CD14-positive monocyte (primary cell): ENCODE measurements at places on chromosomes 7 and 10.

DNA sequence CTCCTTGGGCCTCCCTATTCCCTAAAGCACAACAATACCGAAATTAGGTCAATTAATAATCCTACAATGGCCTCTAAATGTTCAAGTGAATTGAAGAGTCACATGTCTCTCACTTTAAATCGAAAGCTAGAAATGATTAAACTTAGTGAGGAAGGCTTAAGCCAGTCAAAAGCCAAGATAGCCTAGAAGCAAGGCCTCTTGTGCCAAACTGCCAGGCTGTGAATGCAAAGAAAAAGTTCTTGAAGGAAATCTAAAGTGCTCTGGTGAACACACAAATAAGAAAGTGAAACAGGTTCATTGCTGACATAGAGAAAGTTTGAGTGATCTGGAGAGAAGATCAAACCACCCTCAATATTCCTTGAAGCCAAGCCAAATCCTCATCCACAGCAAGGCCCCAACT, 57.2 kb downstream of the SLC29A4 start:
- DNase-seq, result no peak

DNA sequence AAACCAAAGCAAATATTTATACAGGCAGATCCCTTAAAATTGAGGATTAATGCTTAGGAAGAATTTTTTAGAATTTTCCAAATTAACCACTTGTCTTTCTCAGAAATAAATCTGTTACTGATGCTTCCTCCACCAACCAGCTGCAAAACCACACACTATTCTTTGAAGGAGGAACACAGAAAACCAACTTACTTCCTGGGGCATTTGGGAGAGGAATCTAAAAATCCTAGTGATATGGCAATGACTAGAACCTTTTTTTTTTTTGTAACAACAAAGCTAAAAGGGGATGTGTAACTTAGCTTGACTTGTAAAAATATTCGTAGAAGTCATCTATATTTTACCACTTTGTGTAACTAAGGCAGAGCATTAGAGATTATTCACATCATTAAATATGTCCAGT, 5.1 kb upstream of the TM9SF3 start:
- DNase-seq, result no peak

DNA sequence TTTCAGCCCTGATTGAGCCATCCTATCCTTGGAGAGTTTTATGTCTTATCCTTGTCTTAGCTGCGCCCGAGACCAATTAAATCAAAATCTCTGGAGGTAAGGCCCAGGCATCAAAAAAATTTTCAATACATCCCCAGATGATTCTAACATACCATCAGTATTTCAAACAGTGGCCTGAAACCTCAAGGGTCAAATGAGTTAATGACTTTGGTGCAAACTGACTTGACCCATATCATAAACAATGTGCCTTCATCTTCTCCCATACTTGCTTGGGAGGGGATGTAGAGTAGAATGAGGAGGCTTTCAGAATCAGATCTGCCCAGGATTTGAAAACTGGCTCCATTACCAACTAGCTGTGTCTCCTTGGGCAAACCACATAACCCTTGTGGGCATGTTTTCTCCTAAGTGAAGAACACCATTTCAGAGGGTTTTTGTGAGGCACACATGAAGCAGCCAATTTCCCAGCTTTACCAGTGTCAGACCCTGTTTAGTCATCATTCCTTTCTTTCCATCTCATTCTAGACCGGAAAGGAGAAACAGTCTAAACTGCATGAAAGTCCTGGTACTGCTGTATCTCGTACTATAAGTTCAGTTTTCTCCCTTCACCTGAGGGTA, 35.7 kb upstream of the ATXN7L1 start:
- no peak for DNase-seq

DNA sequence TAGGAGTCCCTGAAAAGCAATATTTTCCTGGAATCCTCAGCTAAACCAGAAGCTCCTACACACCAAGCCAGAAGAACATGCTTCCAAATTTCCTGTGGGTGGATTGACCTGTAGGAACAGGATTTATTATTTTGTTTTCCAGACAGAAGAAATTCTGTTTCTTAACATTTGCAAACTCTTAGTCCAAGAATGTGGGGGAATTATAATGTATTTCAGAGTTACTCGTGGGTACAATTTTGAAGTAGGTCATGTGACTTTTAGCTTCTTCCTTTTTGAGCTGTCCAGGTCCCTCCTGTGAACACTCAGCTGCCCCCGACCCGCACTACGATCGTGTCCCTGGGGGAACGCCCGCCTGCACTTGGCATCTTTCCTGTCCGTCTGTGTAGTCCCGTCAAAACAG, 27.7 kb upstream of the VIPR2 start:
- DNase-seq, result no peak

DNA sequence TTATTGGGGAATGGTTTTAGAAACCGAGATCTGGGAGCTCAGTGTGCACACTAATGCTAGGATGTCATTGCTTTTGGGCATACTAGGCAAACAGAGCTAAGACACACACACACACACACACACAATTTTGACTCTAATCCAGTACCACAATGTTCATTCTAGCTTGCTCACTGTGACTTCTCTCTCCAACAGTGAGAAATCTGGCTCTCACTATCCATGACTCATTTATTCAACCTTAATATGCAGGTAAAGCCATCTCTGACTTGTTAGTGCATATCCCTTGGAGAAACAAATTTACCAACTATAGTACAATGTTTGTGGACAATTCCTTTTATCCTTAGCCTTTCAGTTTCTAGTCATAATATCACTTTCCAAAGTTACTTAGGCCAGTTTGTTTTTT, 5.9 kb upstream of the BMS1 start:
- DNase-seq, result no peak

DNA sequence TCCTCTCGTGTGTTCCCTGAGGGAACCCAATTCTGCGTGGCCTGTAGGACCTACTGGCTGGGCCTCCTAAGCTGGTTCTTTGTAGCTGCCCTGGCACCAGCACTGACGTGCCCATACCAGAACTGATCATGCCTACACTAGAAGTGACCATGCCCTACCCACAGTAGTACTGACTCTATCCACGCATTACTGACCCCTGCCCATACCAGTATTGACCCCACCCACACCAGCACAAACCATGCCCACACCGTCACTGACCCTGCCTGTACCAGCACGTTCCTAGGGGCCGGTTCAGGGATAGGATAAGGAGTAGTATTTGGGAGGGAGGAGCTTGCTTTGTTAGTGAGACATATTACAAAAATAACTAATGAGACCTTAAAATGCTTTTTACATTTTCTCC, 88.0 kb downstream of the DOCK1 start:
- DNase-seq, result no peak

DNA sequence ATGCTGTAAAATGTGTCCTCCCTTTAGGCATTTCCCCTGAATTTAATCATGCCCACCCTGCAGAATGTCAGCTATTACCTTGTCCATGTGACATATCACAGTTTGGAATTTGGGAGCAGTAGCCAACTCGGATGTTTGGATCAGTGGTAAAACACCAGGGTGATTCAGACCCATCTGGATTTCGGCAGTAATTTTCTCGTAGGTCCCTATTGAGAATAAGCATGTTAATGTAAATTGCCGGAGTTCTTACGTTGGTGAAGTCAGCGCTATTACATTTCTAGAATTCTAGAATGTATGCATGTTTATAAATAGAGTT, 44.1 kb downstream of the HGF start:
- DNase-seq, result no peak

DNA sequence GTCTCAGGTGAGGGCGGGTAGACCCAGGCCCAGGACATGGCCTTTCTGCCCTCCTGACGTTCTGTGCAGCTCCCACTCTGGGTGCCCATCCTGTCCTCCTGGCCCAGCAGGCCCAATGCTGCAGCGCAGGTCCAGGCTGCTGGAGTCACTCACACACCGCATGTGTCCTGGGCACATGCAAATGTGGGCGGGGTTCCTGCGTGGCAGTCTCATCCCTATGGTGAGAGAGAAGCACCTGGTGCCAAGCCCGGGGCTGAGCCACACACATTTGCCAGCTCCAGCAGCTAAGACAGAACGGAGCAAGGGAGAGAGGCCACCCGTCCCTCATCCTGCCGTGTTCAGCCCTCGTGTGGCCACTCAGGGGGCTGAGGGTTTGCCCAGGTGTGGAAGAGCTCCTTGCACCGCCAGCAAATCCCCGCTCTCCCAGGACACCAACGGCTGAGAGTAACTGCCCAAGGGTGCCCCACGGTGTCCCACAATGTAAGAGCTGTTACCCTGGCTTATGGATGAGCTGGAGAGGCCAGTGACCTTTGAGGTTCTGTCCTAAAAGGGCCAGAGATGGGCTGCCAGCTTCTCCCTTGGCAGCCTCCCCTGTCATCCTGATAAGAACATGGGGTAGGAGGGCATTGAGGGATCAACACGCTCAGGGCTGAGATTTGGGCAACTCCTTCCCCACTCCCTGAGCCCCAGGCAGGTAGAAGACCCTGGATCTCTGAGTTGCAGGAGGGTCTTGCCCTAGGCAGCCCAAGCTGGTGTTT, 4.4 kb downstream of the FUOM start:
- DNase-seq, result no peak

DNA sequence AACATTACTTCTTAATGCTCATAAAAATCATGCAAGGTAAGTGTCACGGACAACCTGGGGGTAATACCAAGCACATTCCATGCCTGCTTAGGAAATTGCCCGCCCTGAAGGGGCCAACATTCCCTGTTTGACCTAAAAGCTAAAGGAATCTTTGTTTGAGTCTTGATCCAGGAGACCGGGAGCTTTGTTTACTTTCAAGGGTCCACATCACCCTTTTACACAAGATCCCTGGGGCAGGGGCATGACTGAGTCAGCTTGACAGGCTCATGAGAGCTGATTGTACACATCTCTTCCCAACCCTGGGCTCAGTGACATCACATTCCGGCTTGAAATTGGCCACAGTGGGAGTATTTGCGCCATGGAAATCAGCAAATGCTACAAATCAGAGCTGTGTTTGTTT, 248.1 kb upstream of the HABP2 start:
- no peak for DNase-seq

GRCh38 chr10:91893051-91893450, 16.2 kb downstream of the FGFBP3 start:
- no peak for DNase-seq

- DNase-seq, result no peak
Measured at GRCh38 chr10:90992462-90992861, 71.6 kb upstream of the ANKRD1 start.

DNA sequence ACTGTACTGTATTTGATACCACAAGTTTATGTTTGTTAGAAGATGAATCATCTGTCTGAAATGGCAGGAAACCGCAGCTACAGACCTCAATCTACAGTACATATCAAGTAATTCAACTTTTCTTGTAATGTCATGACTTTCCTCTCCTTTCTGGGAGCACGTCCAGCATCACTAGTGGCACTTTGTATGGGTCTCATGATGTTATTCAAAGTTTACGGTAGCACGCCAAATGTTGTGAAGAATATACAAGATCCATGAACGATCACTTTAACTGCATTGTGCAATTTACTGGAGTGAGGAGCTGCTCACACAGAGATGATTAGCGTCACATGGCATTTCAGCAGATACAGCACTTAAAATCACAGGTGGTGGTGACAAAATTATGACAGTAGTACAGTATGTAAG, 257.8 kb upstream of the GNAI1 start:
- DNase-seq, result no peak

GRCh38 chr10:61910226-61910805, 8.8 kb downstream of the ARID5B start:
- no peak for DNase-seq

- DNase-seq, result no peak
Measured at GRCh38 chr10:103717341-103718246, 137.8 kb downstream of the SH3PXD2A start.

DNA sequence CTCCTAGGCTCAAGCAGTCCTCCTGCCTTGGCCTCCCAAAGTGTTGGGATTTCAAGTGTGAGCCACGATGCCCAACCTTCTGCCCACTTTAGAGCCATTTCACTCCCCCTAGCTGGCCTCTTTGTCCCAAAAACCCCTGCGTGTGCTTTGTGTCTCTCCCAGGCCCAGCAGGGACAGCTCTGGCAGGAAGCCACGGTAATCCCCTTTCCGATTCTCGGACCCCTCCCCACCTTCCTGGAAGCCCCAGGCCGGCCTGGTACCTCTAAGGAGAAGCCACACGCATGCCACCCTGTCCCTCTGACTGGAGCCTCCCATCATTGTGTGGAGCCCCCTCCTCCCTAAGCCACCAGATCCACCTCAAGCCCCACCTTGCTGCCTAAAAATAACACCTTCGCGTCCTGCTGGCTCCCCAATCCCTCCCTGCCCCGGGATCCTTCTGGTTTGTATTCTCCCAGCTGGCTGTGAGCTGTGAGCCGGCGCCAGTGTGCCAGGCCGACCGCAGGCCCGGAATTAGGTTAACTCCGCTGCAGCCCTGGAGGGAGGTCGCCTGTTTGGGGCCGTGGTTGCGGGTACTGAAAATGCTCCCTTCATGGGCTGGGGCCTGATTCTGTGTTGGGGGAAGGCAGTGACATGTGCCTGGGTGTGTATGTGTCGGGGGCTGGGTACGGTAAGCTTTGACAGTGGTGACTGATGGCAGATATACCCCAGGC, 16.4 kb upstream of the SRRM3 start:
- DNase-seq, result no peak

DNA sequence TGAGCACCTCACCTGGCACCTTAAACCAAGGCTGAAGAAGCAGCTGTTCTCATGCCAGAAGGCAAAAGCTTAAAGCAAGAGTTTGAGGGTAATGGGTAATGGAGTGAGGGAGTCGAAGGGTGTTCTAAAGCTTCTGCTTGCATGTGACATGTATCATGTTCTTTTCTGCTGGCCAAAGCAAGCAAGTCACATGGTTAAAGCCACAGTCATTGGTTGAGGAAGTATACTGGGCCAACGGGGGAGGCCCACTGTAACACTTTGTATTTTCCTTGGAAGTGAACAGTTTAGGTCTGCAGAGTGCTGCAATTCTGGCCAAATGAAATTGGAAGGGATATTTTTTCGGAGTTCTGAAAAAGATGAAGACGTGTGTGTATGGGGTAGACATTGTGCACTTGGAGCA, 75.7 kb downstream of the REEP3 start:
- DNase-seq, result no peak

- DNase-seq, result peak; percentile 31
Measured at GRCh38 chr10:87837445-87837844, 19.4 kb upstream of the ATAD1 start.

DNA sequence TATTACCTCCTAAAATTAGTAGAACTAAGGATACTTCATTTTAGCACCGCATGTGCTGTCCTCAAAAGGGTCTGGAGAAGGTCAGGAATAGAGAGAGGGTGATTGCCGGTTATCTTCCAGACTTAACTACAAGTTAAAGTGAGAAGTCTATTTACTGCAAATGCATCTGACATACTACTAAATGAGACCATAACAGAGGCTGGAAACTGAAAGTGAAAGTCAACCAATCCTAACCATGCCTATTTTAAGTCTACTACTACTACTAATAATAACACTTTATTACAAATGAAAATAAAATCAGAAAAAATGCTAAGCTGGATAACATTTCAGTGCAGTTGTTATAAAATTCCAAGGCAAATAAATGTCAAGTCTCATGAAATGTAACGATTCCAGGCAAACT, 244.7 kb downstream of the KIF20B start:
- no peak for DNase-seq

GRCh38 chr7:118572604-118573003, 348.1 kb downstream of the ANKRD7 start:
- no peak for DNase-seq

DNA sequence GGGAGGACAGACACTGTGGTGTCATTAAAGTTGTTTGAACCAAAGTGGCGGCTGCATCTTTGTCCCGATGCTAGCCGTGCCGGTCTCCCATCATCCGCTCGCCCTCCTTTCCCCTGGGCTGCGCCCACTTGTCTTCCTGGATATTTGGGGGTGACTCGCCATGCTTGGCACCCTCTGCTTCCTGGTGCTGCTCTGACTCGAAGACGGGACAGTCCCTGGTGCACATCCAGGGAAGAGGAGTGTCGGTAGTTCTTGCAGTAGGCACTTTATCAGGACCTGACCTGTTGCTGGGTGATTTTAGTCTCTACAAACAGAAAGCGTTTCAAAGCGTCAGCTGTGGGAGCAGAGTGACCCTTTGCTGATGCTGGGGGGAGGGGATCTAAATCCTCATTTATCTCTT, 68.3 kb upstream of the DNAJB6 start:
- DNase-seq, result no peak
